ENCODE measurements at places on chromosomes 16 and 17.
A peak's percentile ranks its signal among the peaks of the same experiment; 100 is the strongest.

- DNase-seq = no peak
These were observed 12.8 kb downstream of the RAB11FIP4 start for GRCh38 chr17:31404028-31404949.

DNA sequence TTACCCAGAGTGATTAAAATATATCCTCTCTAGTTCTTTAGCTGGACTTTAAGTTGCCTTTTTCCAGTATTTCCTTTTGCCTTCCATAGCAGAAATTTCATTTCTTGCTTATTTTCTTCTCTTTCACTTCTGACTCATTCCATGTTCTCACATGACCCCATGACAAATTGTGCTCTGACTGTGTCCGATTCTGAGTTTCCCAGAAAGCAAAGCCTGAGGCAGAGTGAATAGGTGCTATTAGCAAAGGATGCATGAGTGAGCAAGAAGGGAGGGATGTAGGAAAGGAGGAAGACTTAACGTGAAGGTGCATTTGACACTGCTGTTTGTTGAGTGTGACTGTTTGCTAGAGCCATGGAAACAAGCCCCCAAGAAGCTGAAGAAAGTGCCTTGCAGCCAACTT lies 82.6 kb upstream of the CNTNAP4 start:
- no peak for DNase-seq

DNA sequence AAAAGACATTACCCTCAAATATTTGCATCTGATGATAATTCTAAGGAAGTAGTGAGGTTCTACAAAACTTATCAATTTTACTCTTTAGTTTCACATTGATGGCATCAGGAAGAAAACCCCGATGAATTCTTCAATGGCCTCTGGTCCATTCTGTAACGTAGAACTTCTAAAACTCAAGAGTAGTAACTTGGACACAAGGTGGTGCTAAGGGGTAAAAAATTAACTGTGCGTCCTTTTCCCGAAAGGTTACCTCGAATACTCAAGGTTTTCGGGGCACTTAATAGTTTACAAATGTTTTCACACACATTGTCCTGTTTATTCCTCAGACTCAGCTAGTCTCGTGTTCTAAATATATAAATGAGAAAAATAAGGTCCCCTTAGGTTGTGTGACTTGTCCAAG lies 517.3 kb upstream of the ZFHX3 start:
- DNase-seq = no peak

DNA sequence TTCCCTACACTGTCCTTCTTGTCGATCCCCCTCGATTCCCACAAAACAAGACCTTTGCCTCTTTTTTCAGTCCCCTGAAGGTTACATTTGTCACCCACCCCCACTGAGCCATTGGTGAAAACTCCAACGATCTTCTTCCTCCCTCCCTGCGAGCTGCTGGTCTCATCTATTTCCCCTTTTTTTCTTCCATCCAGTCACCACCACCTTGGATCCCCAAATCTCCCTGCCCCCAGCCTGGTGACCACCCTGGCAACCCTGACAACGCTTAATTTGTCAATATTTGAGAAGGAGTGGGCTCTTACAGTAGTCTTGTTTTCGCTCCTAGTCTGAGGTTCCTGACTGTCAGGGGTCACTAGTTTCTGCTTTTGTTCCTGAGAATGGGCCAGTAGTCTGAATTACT lies 62.9 kb downstream of the SMPD3 start:
- DNase-seq = no peak

DNA sequence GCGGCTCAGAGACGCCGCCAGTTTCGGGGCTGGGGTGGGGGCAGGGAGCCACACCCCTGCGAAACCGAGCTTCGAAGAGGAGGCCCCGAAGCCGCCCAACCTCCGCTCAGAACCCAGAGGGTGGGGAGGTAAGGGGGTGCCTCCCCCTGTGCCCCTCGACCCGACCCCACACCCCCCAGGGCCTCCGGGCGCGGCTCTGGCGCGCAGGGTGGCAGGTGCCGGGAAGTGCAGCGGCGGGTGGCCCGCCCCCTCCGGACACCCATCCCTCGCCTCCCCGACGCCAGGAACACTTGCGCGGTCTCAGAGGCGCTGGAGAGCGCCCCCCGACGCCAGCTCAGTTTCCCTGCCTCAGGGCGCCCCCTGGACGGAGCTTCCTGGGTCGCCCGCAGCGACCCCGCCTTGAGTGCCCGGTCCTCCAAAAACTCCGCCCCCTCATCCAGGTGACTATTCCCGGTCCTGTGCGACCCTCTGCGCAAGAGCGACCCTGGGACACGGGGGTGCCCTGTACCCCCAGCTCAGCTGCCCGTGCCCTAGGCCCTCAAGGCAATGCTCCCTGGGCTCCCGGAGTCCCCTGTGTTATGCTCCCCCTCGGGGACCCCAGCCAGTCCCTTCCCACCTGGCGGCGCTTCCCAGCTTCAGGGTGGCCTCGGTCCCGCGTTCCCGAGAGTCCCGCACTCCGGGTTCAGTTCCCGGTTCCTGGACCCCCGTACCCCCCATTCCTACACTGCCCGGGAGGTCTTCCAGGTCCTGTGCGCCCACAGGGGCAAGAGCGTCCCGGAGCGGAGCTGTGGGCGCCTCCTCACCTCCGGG lies 562 bp downstream of the PPL start:
- DNase-seq = no peak

- no peak for DNase-seq
These were observed 188.5 kb downstream of the MSI2 start for GRCh38 chr17:57444682-57445450.

DNA sequence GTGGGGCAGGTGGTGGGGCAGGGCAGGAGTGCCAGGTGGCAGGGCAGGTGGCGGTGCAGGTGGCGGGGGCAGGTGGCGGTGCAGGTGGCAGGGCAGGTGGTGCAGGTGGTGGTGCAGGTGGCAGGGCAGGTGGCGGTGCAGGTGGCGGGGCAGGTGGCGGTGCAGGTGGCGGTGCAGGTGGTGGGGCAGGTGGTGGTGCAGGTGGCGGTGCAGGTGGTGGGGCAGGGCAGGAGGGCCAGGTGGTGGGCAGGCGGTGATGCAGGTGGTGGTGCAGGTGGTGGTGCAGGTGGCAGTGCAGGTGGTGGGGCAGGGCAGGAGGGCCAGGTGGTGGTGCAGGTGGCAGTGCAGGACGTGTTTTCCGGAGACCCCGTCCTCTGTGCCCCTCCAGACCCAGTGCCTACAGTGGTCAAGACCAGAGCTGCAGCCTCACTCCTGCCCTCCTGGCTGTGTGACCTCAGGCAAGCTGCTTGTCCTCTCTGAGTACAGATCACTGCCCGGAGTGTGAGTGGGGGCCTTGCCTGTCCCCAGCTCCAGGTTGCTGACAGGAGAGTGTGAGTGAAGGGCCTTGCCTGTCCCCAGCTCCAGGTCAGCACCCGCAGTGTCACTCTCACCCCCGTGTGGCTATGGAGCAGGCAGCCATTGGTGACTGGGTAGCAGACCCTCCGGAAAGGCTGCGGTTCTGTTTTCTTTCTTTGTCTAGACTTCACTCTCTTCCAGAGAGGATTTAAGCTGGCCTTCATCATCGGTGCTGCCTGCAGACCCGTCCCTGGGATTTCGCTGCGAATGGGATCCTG lies 16.1 kb upstream of the NPTX1 start:
- DNase-seq = no peak

DNA sequence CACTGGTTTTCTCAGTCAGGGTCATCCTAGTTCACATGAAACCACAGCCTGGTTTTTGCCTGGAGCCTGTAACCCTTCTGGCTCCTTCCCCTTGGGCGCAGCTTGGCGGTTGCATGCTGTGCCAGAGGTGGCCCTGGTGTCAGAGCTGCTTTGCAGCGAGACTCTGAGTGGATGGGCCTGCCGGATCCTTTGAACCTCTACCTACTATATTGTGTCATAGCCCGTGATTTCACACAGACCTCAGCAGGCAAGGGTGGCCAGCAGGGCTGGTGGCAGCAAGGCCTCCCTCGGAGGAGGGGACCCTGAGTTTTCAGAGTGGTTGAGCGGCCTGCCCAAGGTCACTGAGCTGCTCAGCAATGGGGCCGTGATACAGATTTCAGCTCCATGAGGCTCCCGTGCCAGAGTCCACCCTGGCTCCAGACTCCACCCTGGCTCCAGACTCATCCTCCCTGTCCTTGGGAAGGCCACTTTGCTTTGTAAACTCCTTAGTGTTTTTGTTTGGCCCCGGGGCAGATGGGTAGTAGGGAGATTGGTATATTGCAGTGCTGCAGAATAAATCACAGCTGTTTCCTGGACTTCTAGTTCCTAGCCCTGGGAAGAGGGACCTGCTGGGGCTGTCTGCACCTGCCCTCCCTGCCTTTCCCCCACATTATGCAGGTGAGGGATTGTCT lies 9.7 kb downstream of the MPRIP start:
- peak; percentile 58 for DNase-seq

DNA sequence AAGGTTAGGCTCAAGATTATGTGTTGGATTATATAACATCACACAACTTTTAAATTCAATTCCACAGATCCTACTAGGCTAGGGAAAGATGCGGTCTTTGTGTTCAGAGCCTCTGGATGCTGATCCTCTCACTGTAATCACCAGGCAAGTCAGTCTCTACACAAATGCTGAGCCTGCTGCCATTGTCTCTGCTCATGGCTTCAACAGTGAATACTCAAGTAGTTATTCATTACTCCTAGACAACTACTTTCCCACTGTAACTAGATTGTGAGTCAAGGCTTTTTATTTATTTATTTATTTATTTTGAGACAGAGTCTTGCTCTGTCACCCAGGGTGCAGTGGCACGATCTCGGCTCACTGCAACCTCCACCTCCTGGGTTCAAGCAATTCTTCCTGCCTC lies 15.8 kb upstream of the NDUFAB1 start:
- no peak for DNase-seq

GRCh38 chr16:15865742-15866141 lies 8.9 kb upstream of the MYH11 start:
- no peak for DNase-seq

DNA sequence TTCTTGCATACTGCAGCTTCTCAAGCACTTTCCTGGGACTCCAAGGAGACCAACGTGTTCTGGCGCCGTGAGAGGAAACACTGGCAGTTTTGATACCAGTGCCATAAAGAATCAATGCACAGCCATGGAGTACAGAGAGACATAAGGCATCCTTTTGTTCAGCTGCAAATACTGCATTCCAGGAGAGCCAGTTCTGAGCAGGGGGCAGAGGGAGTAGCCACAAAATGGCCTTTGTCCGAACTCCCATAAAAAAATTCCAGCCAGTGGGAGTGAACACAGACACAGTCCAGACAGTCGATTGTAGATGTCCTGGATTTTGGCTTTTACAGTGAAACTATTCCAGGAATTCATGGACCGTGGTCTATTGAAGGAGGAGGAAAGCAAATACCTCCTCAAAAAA lies 36.2 kb upstream of the TEKT3 start:
- DNase-seq = peak; percentile 75

GRCh38 chr17:36463916-36464764 lies 22.3 kb upstream of the ZNHIT3 start:
- DNase-seq = peak; percentile 95

DNA sequence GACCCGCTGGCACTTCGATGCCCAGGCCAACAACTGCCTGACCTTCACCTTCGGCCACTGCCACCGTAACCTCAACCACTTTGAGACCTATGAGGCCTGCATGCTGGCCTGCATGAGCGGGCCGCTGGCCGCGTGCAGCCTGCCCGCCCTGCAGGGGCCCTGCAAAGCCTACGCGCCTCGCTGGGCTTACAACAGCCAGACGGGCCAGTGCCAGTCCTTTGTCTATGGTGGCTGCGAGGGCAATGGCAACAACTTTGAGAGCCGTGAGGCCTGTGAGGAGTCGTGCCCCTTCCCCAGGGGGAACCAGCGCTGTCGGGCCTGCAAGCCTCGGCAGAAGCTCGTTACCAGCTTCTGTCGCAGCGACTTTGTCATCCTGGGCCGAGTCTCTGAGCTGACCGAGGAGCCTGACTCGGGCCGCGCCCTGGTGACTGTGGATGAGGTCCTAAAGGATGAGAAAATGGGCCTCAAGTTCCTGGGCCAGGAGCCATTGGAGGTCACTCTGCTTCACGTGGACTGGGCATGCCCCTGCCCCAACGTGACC lies 5.0 kb downstream of the WFIKKN2 start:
- no peak for DNase-seq

DNA sequence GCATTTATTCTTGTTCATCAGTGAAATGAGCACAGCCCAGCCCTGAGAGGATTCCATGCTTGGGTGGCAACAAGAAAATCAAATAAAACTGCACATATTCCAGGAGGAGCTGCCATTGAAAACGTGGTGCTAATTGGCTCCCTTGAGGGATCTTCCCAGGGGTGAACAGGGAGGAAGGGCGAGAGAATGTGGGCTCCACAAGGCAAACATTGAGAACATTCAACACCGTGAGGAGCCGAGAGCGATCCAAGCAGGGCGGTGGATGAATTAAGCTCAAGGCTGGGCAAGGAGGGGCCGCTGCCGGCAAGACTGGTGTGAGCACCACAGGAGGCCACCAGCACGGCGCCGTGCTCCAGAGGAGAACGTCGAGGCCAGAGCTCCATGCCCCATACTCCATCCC lies 166.9 kb downstream of the C16orf95 start:
- DNase-seq = no peak

DNA sequence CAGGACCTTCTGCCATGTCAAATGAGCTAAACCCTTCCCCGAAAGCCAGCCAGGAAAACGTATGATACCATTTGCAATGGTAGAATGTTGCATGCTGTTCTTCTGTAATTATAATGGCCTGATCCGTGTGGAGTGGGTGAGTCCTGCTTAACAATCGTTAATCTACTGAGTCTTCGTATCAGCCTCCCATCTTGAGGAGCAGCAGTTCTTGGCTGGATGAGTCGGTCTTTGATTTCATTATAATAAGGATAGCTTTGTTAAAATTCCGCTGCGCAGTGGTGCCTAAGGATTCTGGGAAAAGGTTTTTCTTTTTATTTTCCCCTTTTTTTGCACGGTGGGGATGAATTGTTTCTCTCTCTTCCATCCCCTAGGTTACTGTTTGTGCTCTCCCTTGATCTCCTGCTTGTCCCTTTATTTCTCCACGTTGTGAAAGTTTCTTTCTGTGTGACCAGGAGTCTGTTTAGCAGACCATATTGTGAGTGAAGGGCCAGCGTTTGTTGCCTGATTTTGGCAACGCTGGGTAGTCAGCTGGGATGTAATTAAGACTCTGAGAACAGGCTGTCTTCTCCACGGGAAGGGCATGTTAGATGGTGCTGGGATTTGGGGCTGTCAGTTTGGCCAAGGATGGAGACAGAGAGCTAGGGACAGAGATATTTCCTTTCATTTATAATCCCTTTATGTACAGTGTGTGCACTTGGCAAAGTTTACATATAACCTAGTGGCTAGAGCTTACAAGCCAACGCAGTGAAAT lies 263.0 kb downstream of the FTO start:
- DNase-seq = no peak

DNA sequence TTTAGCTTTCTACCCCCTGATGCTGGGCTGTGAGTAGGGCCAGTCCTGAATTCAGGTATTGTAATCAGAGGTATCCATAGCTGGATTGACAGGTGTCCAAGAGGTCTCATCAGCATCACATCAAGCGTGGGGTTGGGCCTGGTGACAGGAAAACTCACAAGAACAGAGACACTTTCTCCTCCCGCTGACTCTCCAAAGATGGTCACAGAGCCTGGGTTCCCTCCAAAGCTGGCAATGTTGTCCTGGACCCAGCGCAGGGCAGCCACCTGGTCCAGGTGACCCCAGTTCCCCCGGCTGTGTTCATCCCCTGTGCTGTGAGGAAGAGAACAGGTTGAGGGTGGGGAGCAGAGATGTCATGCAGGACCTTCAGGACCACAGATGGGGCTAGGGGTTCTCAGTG lies 11.7 kb downstream of the CES1 start:
- DNase-seq = no peak

- DNase-seq = no peak
These were observed 6.3 kb upstream of the KCNG4 start for GRCh38 chr16:84245956-84246678.
